ENCODE measurements at places on chromosomes 7 and 10.

DNA sequence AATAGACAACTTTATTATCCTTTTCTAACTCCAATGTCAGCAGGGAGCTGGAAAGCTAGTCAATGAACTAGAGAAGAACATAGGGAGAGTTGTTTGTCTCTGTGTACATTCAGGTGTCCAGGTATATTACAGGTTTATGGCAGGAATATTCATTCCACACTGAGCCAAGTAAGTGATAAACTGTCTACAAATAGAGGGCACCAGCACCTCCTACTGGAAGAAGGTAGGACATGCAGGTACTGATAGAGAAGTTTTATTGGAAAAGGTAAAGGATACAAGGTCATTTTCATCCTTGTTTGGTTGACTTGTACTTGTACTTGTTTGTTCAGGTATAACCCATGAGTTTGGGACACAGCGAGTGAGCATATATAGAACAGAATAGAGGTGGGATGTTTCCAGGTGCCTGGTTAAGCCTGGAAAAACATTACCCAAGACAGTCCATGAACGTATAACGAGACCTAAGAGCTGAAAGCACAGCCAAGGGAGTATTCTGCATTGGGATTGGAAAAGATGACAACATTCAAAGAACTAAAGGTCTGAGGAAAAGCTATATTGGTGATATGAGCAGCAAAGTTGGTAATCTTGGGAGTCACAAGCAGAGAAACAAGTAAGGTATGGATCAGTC lies 61.4 kb upstream of the PPP1R3C start:
- no peak for DNase-seq

DNA sequence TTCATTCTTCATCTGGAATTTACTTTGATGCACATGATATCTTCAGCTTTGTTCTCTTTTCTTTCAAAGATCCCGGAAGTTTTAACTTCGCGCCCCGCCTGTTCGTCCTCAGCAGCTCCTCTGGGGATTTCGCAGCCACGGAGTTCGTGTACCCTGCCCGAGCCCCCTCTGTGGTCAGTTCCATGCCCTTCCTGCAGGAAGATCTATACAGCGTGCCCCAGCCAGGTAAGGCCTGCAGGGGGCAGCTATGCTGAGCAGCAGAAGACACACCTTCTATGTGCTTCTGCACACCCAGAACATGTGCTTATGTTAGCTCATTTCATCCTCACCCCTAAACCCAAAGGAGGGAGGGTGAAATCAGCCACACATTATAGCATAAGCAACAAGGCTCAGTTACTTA lies 79.7 kb upstream of the LYZL2 start:
- no peak for DNase-seq

GRCh38 chr10:35274498-35275060 lies 61.7 kb upstream of the CCNY start:
- no peak for DNase-seq

- no peak for DNase-seq
Observed at GRCh38 chr10:83991986-83992753, 147.1 kb upstream of the GHITM start.

DNA sequence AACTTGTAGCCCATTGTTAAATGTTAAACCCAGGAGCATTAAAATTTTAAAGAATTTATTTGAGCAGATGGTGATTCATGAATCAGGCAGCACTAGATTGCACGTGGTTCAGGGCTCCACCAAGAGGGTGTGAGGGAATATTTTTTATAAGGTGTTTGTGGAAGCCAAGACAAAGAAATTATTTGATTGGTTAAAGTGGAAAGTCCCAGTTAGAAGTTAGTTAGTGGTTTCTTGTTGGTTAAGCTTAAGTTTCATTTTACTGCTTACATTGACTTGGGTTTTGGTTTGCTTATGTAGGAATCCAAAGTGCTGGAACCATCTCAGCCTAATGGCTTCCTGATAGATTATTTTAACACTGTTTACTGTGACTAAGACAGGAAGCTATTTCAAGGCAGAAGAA lies 906.2 kb downstream of the LRMDA start:
- DNase-seq: no peak

Measured in stimulated activated CD8-positive, alpha-beta memory T cell treated with anti-CD3 and anti-CD28 coated beads, Interleukin-2, amount 100 ng/mL, for 1 hour (primary cell).